ENCODE measurements at places on chromosomes 2 and 18.

DNA sequence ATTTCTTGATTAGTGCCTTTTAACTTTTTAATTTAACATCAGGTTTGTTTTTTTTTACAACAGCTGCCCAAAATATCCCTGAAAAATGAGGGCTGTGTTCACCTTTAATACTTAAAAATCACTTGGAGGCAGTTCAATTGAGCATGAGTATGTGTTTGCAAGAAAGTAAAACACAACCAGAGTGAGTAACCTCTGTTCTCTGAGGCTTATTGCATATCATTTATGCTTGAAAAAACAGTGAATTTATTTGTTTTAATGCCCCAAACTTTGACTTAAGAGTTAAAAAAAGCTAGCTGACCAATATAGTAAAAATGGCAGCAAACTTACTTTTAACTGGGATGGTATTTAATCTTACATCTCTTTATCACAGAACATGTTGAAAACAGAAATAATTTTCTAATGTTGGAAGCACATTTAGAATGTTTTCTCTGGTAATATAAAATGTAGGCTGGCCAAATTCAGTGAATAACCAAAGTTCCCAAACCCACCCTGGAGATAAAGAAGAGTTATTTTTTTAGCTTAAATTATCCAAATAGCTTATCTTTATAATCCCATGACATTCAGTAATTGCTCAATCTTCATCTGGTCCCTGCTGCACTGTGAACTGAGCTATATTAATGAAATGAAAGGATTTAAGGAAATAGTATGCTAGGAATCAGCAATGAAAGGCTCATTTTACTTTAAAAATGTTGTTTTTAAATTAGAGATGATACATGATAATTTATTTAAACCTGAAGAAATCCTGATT lies 24.8 kb upstream of the EFEMP1 start:
- DNase-seq: no peak

- no peak for DNase-seq
Measured at GRCh38 chr2:29053223-29053622, 21.1 kb downstream of the PCARE start.

DNA sequence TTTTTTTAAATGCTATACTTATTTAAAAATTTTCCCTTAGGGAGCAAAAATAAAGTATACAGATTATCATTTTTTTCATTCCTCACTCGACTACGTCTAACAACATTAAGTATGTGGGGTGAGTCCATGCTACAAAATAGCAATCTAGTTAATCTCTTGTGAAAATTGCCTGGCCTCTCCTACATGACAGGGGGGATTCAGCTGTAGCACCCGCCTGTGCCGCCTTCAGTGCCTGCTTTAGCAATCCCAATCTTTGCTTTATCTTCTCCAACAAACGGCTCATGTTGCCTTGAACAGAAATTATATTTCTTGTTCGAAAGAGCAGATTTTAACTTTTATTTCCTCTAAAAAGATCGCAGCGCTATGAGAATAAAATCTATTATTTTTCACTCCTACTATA lies 2.4 kb upstream of the SOX11 start:
- no peak for DNase-seq

- DNase-seq: no peak
Measured at GRCh38 chr2:156333951-156334495, 1.5 kb upstream of the NR4A2 start.

- DNase-seq: no peak
Measured at GRCh38 chr2:37985333-37985732, 60.2 kb downstream of the RMDN2 start.

GRCh38 chr2:42877511-42877910 lies 85.1 kb upstream of the HAAO start:
- no peak for DNase-seq

DNA sequence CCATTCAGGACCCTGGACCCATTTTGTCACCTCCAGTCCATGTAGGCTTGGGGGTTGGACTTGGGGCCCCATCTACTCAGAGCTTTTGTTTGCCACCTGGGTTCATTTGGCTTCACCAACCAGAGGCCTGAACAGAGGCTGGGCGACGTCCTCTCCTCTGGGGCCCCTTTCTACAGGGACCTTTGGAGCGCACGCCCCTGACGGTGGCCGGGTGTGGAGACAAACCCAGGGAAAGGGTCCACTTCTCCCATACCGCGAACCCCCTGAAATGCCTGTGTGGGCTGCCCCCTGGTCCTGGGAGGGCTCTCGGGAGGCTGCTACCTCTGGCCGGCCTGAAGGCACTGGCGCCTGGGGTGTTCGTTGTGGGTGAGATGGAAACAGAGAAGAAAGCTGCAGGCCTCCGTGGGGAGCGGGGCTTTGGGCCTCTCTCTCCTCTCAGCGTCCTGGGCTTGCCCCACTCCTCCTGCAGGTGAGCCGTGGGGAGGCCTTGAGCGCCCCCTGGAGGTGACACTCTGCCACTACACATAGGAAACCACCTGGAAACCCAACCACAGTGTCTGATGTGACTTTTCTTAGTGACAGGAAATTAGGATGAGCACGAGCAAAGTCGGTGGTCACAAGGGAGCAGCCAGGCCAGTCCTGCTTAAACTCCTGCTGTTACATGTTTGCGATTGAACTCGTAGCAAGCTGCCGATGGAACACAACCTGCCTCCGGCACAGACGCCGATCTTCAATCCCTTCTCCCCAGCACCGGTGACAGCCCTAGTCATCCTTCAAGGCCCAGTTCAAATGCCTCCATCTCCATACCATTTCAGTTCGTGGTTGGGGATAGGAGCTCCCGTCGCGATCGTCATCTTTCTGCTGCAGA lies 12.0 kb upstream of the NTSR2 start:
- peak; percentile 26 for DNase-seq

DNA sequence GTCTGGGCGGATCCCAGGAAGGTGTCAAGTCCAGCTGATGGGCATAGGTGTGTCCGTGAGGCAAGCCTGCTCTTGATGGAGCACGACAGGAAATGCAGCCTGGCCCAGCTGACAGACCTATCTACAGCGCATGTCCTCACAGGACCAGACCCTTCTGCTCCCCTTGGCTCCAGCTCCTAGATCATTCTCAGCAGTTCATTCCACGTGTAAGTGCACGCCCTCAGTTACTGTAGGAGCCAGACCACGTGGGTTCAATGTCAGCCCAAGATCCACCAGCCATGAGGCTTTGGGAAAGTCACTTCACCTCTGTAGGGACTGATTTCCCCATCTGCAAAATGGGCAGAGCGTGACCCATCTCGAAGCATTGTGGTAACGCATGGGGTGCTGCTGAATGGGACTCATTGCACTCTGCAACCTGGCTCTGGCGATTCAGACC lies 47.8 kb downstream of the TMEM17 start:
- no peak for DNase-seq

GRCh38 chr18:28175930-28176697 lies 816 bp downstream of the CDH2 start:
- no peak for DNase-seq

- no peak for DNase-seq
Measured at GRCh38 chr2:134762508-134762907, 43.7 kb upstream of the TMEM163 start.

- DNase-seq: no peak
Measured at GRCh38 chr18:7830468-7830867, 263.4 kb downstream of the PTPRM start.

- no peak for DNase-seq
Measured at GRCh38 chr2:108943751-108944150, 45.3 kb downstream of the EDAR start.

DNA sequence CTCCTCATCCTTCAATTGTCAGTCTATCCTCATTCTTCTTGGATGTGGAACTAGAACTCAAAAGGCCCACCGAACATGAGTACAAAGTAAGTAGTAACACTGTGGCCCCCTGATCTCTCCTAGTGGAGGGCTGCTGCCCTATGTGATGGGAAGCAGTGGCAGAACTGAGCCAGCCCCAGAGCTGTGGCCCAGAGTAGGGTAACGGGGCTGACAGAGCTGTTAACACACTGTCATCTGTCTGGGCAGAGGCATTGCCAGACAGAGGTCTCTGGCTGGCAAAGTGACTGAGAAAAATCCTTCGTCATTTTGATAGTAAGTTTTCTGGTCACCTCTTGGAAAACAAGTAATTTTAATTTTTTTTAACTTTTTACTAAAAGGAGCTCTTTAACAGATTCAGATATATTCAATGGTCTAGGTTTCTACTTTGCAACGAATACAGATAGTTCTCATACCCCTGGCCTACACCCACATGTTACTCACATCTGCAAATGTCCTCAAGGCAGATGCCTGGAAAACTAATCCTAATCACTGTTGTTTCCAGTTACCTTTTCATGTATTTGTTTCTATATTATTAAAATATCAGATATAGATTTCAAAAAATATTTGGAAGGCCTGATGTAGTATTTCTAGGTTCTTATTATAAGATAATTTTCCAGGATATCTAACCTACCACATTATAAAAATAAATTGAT lies 588.7 kb downstream of the CPS1 start:
- DNase-seq: no peak

DNA sequence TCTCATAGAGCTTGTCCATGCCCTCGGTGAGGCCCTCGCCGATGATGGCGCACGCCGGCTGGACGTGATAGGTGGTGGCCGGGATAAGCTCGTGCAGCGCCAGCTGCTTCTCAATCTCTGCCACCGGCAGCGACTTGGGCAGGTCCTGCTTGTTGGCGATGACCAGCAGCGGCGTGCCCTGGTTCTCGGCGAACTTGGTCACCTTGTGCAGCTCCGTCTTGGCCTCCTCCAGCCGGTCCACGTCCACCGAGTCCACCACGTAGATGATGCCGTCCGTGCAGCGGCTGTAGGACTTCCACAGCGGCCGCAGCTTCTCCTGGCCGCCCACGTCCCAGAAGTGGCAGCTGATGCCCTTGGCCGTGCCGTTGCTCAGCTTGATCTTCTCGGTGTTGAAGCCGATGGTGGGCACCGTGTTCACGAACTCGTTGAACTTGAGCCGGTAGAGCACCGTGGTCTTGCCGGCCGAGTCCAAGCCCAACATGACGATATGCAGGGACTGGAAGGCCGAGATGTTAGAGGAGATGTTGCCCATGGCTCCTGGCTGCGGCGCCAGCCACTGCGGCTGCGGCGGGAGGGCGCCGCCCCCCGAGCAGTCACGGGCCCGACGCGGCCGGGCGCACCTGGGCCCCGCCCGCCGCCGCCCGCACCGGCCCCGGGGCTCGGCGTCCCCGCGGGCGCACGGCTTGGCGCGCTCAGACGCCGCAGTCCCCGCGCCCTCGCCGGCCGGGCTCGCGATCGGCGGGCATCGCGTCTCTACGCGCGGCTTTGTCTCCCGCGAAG lies 636 bp downstream of the ARL4C start:
- DNase-seq: no peak

DNA sequence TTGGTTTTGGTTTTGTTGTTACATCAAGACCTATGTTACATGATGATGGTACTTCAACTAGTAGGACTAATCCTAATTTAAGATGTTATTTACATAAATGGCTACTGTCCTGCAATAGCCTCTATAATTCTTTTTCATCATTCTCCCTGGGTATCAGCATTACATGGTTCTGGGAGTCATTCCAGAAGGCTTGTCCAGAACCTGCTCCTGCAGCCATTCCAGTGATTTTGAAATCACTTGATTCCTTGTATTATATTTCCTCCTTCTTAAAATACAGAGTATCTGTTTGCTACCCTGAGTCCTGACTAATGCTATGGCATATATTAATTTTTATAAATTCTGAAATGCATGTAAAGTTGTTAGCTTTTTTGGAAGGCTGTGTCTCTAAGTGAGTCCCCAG lies 400.5 kb upstream of the MEIS1 start:
- no peak for DNase-seq

- no peak for DNase-seq
Measured at GRCh38 chr2:168348076-168348475, 100.7 kb upstream of the STK39 start.

DNA sequence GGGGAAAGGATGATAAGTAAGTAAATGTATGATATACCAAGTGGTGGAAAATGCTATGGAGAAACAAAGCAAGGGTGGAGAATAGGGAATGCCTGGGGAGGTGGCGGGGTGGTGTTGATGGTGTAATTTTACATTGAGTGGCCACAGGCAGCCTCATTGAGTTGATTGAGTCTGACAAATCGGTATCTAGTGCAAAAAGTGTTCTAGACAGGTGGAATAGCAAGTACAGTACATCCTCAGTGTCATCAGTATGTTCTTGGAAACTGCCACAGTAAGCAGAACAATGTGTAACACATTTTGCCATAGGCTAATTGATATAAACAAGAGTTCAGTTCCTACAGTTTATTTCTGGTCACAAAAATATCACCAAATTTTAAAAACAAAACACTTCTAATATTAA lies 46.4 kb downstream of the UGP2 start:
- no peak for DNase-seq

DNA sequence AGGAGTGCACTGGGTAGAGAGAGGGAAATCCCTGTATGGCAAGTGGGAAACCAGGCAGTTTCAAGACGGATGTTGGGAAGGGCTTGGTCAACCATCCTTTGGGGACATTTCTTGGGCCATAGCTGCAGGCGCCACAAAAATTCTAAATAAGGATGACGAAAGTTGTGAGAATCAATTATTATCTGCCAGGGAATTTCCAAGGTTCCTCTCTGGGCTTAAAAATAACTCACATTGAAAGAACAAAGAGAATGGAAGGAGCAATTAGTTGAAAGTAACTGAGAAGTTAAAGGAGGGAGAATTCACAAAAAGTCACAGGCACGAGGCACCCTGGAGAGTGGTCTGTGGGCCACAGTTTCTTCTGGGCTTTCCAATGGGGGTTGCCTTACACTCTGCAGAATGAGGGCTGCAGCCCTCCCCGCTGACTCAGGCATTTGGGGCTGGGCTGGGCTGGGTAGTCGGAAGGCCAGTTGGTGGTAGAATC lies 195.7 kb downstream of the SMAD7 start:
- no peak for DNase-seq

DNA sequence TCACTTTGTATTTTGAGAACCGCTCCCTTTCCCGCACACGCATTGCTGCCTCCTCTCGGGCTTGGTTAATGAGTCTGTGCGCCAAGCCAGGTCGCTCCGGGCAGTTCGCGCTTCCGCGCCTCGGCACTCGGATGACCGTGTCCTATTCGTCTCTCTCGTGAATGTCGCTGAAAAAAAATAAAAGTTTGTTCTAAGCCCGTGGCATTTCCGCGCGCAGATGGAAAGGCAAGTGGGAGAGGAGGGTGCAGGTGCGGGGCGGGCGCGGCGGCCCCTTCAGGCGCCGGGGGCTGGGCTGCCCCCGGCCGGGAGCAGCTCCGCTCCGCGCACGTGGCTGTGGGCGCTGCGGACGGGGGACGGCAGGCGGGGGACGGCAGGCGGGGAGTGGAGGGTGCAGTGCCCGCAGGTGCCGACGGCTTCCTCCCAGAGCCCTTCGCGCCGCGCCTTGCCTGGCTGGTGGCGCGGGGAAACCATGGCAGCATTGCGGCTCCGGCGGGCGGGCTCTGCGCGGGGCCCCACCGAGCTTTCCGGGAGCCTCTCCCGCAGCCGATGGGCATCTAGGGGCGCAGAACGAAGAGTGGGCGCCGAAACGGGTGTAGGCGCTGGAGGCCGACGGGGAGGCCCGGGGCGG lies 159.6 kb upstream of the SIX2 start:
- no peak for DNase-seq

- no peak for DNase-seq
Measured at GRCh38 chr18:23701017-23701416, 11.8 kb downstream of the LAMA3 start.

DNA sequence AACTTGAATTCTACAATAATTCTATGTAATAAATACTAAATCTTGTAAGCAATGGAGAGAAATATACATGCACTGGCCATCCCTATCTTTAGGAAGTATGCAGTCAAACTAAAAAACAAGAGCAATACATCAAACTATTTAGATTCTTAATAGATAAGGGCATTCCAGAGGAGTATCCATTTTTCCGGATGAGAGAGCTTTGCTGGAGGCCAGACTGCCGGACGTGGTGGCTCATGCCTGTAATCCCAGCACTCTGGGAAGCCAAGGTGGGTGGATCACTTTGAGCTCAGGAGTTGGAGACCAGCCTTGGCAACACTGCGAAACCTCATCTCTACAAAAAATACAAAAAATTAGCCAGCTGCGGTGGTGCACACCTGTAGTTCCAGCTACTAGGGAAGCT lies 60.8 kb downstream of the KIF5C start:
- DNase-seq: no peak

Data from cerebellar nuclear complex (tissue), 1 donor.